ENCODE measurements at places on chromosomes 7 and 10.

DNA sequence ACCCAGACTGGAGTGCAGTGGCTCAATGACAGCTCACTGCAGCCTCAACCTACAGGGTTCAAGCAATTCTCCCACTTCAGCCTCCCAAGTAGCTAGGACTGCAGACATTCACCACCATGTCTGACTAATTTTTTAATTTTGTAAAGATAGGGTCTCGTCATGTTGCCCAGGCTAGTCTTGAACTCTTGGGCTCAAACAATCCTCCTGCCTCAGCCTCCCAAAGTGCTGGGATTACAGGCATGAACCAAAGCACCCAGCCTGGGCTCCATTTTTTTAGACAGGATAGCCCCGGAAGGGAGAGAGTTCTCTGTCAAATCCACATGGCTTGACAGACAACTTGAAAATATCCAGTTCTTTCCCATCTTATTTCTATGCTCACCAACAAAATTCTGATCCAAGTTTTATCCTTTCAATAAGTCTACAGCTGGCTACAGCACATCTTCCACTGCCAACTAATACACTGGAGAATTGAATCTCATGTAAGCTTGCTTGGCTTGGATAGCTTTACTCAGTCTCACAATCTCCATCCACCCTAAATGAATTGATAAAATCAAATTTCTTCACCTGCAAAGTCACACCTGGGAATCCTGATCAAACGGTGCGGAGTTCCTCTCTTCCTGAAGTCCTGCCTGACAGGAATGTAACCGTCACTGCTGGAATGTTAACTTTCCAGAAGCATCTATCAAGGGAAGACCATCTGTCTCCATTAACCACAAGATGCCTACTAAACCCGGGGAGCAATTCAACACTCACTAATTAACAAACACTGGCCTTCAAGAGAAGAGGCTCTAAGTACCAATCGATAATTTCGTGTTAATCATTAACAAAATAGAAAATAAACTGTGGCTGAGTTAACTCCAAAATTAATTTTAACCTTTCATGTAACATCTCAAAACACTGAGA, 239.7 kb upstream of the MKLN1 start:
- no peak for DNase-seq

- DNase-seq = no peak
Measured at GRCh38 chr7:142856565-142857245, 1.8 kb downstream of the EPHB6 start.

DNA sequence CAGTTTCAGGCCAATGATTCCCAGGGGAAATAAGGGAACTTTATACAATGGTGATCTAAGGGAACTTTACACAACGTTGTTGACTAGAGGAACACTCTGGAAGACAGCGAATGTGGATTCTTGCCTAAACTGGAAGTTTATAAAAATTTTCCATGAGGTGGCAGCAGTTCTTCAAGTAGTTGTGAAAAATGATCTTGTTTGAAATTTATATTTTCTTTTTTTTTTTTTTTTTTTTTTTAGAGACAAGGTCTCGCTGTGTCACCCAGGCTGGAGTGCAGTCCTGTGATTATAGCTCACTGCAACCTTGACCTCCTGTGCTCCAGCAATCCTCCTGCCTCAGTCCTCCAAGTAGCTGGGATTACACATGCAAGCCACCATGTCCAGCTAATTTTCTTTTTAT, 32.1 kb upstream of the GTF2I start:
- DNase-seq = no peak

DNA sequence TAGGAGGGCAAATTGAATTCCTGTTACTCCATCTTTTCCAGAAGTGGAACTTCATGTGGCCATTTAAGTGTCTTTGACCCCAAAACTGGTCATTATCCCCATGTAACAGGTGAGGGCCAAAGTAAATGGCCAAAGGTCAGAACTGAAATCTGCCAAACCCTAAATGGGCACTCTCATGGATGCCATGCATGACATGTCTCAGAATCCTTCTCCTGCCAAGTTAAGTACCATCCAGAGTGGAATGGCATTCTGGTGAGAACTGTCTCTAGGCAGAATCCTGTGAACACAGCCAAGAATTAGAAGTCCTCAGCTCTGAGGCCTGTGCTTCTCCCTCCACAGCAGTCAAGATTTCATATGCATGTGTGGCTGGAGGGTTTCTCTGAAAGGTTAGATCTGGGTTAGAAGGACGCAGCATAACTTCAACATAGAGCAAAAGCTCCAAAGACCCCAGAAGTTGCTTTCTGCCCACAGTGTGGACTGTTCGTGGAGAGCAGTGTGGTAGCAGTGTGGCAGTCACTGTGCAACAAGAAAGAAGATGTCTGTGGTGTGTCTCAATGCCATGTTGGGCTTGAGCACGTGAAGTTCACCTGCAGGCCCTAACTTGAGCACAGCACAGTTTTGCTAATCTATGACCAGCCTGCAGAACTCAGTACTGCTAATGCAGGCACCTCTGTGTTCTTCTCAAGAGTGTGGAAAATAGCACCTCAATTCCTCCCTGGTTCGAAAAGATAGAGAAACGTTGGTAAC, 121.3 kb downstream of the ADCY1 start:
- DNase-seq = no peak

- no peak for DNase-seq
Measured at GRCh38 chr10:34758447-34758996, 56.6 kb downstream of the PARD3 start.

GRCh38 chr10:116719804-116720203, 22.6 kb downstream of the HSPA12A start:
- DNase-seq = no peak

- DNase-seq = no peak
Measured at GRCh38 chr10:131149111-131149510, 162.4 kb downstream of the TCERG1L start.

DNA sequence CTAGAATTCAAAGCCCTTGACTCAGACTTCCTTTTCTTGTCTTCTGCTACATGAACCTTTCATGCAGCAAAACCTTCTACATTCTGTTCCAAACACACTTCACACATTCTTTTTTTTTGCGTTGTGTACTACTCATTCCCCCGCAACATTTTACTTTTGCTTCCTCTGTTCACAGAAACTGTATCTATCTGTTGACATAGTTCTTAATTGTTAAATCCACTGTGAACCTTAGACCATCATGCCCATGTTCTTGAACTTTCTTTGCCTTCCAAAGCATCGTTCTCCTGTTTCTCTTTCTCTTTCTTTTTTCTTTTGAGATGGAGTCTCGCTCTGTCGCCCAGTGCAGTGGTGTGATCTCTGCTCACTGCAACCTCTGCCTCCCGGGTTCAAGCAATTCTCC, 14.2 kb downstream of the CCSER2 start:
- no peak for DNase-seq

DNA sequence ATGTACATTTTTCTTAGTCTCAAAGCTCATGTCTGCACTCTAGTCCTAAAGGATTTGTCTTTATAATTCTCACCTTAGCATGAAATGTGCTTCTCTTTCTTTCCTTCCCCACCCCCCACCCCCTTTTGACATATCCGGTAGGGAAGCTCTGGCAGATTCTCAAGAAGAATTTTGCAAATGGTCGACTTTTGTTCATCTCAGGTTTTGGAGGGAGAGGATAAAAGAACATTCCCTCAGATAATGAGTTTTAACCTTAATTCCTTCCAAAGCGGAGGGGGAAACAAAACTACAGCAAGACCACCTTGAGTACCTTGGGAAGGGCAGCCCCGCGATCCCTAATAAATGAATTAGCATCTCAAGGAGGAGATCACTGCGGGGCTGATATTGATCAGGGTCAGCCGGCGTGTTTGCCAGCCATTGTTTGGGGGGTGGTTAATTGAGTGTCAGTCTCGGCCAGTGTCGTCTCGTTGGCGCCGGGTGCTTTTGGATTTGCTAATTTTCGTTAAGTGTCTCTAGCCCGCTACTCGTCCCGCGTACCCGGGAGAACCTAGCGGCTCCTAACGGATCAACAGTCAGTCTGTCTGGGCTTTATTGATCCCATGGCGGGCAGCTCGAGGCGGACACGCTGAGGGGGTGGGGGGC, 874 bp upstream of the BAMBI start:
- DNase-seq = no peak

DNA sequence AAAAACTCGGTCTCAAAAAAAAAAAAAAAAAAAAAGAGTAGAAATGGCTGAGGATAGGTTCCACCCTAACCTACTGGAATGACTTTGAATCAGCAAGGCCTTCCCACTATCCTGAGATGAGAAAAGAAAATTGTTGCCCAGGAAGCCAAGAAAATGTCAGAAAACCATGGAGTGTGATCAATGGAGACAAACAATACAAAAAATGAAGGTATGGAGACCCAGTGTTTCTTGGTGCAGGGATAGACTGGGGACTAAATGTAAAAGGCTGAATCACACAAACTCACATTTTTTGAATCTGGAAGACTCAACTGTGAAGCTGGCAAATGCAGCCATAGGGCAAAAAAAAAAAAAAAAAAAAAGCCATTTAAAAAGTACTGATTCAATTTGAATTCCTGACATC, 364.3 kb upstream of the ANKRD30A start:
- no peak for DNase-seq

- DNase-seq = no peak
Measured at GRCh38 chr7:44400033-44400511, 74.7 kb upstream of the CAMK2B start.

GRCh38 chr7:150977382-150978125, 567 bp downstream of the KCNH2 start:
- no peak for DNase-seq

- DNase-seq = no peak
Measured at GRCh38 chr10:132774902-132775863, 10.8 kb downstream of the NKX6-2 start.

- no peak for DNase-seq
Measured at GRCh38 chr10:70965566-70965965, 77.2 kb upstream of the PCBD1 start.

DNA sequence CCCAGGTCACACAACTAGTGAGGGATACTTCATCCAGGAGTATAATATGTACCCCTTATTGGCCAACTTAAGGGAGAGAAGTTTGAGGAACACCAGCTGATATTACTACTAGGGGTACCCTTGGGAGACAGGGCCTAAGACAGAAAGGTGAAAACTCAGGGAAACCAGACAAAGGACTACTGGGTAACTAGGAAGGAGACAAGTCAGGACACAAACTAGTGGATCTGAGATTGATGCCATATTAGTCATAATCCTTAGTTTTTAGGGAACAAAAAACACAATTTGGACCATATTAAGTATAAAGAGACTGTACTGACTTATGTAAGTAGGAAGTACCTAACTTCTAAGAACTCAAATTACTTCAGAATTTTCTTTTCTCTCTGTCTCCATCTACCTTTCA, 79.3 kb upstream of the CCDC6 start:
- DNase-seq = no peak

DNA sequence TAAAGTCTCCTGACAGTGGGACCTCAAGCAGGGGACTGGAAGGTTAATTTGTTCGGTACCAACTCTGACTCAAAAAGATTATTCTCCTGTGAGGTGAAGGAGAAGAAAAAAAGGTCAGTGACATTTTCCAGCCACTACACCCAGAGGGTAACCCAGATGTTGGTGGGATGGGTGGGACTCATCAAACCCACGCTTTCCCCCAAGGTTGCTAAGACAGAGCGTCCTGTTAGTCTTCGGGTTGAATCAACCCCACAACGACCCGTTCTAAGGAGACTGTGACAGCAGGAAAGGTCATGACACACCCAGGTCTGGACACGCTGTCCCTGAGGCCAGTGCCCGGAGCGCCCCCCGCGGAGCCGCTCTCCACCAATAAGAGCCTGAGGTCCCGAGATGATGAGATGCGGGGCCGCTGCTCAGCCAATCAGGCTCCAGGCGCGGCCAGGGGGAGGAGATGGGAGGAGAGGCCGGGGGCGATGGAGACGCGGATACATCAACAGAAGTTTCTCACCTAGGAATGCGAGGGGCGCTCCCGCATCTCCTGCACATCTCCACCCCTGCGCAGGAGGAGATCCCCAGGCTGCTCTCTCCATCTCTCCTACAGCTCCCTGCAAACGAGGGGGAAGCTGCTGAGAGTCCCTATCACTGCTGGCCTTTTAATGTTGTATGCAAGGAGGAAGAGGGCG, at the start of gene WNT16:
TSS of gene WNT16 (plus strand) at position 493 of the 683 bp plus-strand sequence. CDS start 293 bp downstream, outside the sequence.
- DNase-seq = no peak

GRCh38 chr7:31935124-31936054, 134.8 kb downstream of the PDE1C start:
- no peak for DNase-seq

DNA sequence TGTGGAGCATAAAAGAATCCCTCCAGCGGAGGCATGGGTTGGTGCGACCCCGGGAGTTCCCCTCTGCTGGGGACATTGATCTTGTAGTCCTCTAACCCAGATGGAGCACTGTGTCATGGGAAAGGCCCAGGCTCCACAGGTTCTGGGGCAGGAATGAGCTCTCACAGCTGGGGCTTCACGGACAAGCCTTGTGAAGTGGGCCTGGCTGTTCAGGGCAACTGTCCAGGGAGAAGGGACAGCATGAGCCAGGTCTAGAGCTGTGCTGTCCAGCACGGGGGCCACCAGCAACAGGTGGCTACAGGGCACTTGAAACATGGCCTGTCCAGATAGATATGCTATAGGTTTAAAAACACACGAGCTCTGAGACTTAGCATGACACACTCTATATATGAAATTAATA, 11.4 kb downstream of the GPR26 start:
- DNase-seq = no peak

DNA sequence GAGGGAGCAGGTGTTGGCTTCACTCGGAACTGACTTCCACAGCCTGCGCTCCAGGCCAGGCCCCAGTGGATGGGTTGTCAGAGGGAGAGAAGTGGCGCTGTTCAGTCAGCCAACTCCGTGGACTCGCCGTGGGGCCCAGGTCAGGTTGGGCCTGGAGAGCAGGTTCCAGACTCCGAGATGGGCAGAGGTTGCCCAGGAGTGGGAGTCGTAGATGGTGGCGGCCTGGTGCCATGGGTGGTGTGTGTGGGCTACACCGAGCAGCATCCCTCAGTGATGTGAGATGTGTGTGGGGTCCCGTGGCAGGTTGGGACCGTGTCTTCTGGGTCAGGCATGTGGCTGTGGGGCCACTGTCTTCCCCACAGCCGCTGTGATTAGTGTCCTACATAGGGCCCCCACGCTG, 10.4 kb downstream of the ZNF316 start:
- no peak for DNase-seq

DNA sequence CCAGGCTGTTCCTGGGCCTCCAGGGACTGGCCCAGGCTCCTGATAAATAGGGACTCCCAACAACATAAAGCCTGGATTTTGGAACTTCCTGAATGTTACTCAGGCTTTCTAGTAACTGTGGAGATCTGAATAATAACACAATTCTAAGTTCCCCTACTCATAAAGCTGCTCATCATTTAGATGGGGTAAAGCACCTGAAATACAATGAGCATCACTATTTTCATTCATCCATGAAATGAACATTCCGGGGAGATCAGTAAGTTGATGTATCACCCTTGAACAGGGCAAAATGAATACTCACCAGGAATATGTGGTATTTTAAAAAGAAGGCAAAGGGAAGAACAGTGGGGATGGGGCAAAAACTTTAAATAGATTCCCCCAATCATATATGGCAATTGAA, 48.3 kb upstream of the ATRNL1 start:
- no peak for DNase-seq

- no peak for DNase-seq
Measured at GRCh38 chr10:132129431-132129830, 57.3 kb upstream of the DPYSL4 start.

DNA sequence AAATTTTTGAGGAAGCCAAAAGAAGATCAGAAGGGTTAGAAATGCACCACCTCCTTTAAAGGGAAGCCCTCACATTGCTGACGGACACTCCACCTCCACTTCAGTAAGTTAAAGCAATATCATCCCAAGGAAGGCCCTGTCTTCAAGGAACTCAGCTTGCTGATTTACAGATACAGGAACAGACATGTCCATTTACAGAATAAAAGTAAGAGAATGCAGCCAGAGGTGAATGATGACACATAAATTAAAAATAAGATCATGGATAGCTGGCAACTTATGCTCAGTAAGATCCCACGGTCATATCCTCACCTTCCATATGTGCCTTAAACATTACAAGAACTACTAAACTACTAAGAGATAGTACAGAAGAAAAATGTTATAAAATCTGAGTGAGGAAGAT, 20.4 kb downstream of the GRB10 start:
- no peak for DNase-seq

All from stimulated activated CD8-positive, alpha-beta memory T cell treated with anti-CD3 and anti-CD28 coated beads, Interleukin-4, amount 100 ng/mL, for 1 hour (primary cell).